ENCODE measurements at places on chromosomes 11 and 22.

DNA sequence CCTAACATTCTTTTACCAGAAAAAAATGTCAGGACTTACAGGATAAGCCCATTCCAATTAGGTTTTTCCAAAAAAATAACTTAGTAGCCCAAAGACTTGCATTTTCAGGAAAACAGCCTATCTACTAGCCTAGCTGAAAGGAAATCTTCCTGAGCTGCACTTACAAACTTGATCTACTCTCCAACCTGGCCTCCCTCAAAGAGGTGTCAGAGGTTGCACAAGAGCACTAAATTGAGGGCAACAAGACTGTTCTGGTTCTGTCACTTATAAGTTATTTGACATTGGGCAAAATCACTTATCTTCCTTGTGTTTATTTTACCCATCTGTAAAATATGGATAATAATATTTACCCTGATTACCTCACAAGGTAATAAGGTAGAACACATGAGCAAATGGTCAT lies 7.9 kb upstream of the SOX6 start:
- DNase-seq: no peak

- no peak for DNase-seq
These were observed 342.1 kb upstream of the NARS2 start for GRCh38 chr11:78916759-78917158.

GRCh38 chr22:30575859-30576258 lies 1.4 kb upstream of the GAL3ST1 start:
- DNase-seq: no peak

DNA sequence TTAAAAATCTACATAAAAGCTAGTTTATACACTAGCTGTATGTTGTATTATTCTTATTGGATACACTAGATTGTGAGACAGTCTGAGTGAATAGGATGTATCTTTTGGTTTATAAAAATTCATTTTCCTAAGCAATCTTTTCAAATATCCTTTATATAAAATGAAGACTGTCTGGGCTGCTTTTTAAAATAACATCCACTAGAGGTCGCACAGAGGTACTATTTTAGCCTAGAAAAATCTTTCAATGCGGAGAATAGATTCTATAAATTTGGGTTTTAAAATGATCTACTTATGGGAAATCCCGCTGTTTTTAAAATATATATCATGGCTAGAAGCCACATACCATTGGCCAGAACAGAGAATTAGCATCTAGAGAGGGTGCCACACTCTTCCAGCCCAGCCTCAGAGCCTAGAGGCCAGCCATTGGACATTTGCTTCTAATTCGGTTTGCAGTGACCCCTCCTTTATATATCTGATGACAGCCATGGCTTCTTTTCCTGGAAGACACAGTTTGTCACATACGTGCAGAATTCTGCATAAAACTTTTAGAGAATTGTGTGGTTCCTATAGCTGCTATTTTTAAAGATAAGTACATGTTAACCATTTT lies 7.3 kb downstream of the C11orf97 start:
- DNase-seq: peak; percentile 31

GRCh38 chr22:30459181-30460052 lies 12.4 kb downstream of the SEC14L3 start:
- DNase-seq: no peak

DNA sequence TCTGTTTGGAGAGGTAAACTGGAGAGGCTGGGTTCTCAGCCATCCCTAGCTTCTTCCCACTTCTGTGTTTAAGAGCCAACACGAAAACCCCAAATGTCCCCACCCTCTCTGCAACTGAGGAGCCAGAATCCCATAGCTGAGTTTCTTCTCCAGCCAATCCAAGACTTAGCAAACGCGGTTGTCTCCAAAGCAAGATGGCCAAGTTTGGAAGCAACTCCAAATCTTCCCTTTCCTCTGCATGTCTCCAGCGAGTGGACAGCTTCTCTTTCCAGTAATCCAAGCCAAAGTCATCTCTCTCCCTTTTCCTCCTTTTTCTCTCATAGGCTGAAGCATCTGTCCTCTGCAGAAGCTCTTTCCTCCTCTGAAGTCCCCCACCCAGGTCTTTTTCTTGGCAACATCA lies 539.2 kb downstream of the MIAT start:
- no peak for DNase-seq

DNA sequence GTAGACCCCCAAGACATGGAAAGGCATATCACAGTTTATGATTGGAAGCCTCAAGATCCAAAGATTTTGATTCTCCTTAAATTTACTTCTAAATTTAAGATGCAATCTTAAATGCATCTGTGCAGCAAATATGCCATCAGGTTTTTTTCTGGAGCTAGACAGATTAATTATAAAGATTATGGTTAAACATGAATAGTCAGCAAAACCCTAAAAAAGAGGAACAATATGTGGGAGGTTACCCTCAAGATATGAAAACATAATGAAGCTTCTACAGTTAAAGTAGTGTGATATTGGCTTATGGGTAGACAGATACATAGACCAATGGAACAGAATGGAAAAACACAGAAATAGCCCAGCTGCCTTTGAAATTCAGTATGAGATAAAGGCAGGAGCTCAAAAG lies 31.7 kb downstream of the OR8B12 start:
- DNase-seq: no peak

DNA sequence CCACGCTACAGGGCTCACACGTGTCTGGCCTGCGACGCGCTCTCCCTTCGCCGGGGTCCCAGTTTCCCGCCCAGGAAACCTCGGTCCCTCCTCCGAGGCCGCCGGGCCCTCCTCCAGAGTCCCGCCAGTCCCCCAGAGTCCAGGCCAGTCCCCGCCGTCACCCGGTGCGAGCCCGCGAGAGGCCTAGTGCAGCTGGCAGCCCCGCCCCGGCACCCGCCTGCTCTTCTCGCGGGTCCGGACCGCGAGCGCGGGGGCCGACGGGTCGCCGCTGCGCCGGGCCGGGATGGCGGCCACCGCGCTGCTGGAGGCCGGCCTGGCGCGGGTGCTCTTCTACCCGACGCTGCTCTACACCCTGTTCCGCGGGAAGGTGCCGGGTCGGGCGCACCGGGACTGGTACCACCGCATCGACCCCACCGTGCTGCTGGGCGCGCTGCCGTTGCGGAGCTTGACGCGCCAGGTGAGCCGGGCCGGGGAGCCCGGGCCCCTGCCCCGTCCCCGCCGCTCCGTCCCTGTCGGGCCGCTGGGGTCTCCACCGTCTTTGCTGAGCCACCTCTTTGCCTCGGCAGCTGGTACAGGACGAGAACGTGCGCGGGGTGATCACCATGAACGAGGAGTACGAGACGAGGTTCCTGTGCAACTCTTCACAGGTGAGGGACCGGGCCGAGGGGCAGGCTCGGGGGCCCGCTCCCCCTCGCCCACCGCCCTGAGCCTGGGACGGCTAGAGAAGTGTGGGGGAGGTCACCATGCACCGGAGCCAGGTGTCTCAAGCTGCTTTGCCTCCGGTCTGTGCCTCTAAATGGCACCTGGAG lies at the start of gene PTPMT1:
Gene PTPMT1 (plus strand): TSS at position 260 of the 809 bp plus-strand sequence. CDS start 24 bp downstream, at position 284.
- peak; percentile 79 for DNase-seq

DNA sequence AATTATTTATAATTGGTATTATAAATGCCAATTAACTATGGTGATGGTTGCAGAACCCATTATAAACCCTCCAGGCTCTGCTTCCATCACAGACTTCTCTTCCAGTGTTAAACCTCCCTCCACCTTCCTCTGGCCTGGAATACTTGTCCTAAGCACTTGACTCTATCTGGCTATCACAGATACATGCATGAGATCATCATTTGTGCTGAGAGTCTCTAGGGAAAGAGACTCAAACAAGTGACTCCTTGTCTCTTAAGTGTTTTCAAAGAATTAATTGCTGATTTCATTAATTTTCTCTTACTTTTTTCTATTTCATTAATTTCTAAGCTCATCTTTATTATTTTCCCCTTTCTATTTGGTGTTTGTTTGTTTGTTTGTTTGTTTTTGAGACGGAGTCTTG lies 29.1 kb downstream of the RTL6 start:
- no peak for DNase-seq

GRCh38 chr11:101345891-101346290 lies 216.3 kb upstream of the PGR start:
- DNase-seq: no peak

DNA sequence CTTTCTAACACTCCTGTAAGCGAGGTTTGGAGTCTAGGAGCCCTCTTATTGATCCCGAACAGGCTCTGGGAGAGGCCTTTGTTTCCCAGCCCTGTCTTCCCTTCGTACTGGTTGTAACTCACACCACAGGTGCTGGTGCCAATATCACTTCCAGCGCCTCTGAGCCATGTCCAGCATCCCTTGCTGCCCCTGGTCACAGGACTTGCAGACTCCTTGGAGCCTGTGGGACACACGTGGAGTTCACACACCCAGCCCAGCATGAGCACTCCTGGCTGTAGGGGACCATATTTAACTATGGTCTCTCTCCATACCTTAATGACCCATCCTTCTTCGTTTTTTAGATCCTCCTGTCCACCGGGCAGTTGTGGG lies 2.2 kb downstream of the ZBTB16 start:
- DNase-seq: no peak

- no peak for DNase-seq
These were observed 17.3 kb downstream of the PGM2L1 start for GRCh38 chr11:74380746-74381439.

DNA sequence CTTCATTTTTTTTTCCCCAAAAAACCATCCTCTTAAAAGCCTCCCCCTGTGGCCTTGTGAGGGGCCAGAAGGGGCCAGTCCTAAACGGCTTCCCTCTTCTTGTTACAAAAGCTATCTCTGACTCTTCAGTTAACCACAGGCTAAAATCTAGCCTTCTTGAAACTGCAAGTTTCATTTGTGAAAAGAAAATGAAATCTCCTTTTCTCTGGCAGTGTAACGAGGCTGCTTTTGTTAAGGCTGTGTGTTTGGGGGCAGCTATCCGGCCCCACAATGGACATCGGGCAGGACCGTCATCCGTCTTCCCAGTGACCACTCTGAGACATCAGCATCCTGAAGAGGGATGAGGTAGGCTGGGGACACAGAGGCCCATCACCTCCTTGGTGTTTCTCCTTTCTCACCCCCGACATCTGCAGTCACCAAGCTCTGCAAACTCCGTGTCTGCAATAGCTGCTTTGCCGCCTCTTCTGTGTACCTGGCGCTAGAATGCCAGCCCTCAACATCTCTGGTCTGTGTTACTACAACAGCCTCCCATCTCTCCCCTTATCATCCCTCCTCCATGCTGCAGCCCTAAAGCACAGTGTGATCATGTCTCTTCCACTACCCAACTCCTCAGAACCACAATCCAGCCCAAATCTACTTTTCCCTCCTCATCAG lies 94.0 kb downstream of the RCN1 start:
- DNase-seq: no peak

- no peak for DNase-seq
These were observed 4.3 kb downstream of the SCUBE1 start for GRCh38 chr22:43338766-43339345.

DNA sequence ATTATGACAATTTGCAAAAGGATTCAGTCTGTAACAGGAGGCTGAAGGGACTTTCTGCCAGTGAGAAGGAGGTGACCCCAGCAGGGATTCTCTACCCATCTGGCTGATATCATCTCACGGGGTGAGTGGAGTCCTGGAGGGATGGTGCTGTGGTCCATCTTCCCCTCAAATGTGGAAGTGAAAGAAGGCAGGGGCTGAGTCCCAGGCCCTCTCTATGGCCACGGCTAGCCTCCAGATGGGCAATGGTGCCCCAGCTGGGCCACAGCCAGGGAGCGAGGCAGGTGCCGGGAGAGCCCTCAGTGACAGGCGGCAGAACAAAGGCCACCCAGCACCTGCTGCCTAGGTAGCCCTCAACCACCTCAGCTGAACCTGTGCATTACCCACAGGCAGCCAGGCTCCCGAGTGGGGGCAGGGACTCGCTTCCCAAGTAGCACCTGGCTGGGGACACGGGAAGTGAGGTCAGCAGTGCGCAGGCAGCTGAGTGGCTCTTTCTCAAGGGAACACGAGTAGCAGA lies 6.7 kb downstream of the NECTIN1 start:
- no peak for DNase-seq

DNA sequence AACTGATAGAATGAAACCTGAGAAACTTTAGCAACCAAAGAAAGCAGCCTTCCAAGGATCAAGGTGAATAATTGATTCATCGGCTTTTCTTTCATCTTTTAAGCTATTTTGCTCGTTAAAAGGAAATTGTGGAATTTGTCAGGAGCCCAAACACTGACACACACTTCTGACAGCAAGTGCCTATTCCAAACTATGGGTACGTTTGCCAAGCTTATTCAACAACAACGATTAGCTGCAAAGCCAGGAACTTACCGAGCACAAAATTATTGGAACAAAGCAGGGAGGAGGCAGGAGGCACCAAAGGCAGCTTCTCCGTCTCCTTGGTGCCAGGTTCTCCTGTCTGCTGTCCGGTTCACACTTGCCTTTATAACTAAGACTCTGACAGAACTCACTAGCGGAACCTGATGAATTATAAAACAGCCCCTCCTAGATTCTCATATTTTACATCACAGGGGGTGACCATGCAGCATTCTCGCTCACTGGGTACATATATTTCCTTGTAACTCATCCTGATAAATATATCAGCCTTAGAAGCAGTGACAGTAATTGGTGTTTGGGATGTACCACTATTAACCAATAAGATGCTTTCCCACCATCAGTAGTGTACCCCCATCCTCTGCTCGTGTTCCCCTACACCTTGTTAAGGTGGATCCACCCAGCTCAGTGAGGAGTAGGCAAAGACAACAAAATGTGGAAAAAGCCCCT lies 395.9 kb upstream of the CCDC90B start:
- DNase-seq: no peak

DNA sequence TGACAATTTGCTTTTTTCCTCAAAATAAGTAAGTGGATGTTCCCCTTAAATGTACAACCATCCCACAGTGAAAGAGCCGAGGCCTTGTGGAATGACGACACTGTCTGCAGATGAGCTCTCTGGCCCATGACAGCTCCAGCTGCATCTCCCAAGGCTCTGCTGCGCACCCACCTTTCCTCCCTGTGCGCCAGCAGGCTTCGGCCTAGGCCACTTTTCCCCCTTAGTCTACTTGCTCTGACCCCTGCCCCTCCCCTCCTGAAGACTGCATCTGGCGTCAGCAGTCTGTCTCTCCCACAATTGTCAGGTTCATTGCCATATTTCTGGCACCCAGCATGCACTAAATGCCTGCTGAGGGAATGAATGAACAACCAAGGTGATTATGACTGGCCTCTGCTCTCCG lies 2.0 kb downstream of the TOP3B start:
- DNase-seq: no peak

DNA sequence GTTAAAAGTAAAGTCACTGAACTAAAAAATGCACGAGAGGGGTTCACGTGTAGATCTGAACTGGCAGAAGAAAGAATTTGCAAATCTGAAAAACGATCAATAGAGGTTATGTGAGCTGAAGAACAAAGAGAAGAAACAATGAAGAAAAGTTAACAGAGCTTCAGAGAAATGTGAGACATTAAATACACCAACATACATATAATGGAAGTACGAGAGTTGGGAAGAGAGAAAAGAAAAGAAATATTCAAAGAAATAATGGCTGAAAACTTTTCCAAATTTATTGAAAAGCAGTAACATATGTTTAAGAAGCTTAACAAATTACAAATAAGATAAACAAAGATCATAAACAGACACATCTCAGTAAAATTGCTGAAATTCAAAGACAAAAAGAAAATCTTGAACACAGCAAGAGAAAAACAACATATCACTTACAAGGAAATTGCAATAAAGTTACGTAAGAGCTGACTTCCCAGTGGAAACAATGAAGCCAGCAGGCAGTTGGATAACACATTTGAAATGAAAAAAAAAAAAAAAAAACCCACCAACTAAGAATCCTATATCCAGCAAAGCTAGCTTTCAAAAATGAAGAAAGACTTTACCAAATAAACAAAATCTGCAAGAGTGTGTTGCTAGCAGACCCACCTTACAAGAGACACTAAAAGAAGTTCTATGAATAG lies 56.8 kb downstream of the EMSY start:
- DNase-seq: no peak

Data from EL (cell line).